ENCODE measurements at places on chromosomes 1 and 21.

DNA sequence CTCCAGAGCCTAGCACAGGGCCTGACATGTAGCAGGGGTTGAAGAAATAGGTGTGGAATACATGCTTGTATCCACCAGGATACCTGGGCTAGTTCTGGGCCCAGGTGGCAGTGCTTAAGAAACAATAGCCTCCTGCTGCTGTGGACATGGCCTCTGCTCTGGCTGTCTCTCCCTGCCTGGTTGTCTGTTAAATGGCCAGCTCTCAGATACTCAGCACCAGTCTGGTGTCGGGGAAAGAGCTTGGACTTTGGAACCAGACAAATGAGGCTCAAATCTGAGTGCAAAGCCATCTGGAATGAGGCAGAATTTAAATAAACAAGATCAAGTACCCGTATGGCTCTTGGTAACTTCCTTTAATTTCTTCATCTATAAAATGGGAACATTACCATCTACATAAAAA is 31.5 kb downstream of the SESN2 start:
- DNase-seq = no peak

- peak; percentile 55 for DNase-seq
Measured at GRCh38 chr1:200306944-200307754, 102.7 kb downstream of the ZNF281 start.

DNA sequence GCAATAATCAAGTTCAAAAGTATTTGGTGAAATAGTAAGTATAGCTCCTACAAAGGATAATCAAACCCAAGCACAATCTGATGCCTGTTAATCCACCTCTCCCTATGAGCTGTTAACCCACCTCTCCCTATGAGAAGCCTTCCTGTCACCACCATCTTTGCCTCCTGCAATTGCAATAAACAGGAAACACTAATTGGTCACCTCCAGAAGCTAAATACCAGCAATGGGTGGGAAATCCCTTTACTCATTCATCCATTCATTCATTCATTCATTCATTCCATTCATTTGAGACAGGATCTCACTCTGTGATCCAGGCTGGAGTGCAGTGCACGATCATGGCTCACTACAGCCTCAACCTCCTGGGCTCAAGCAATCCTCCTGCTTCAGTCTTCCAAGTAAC is 132.8 kb downstream of the RERE start:
- no peak for DNase-seq

- DNase-seq = no peak
Measured at GRCh38 chr1:155334962-155335361, 14.3 kb downstream of the RUSC1 start.

GRCh38 chr1:155925506-155925905 is 8.7 kb downstream of the KHDC4 start:
- DNase-seq = no peak

DNA sequence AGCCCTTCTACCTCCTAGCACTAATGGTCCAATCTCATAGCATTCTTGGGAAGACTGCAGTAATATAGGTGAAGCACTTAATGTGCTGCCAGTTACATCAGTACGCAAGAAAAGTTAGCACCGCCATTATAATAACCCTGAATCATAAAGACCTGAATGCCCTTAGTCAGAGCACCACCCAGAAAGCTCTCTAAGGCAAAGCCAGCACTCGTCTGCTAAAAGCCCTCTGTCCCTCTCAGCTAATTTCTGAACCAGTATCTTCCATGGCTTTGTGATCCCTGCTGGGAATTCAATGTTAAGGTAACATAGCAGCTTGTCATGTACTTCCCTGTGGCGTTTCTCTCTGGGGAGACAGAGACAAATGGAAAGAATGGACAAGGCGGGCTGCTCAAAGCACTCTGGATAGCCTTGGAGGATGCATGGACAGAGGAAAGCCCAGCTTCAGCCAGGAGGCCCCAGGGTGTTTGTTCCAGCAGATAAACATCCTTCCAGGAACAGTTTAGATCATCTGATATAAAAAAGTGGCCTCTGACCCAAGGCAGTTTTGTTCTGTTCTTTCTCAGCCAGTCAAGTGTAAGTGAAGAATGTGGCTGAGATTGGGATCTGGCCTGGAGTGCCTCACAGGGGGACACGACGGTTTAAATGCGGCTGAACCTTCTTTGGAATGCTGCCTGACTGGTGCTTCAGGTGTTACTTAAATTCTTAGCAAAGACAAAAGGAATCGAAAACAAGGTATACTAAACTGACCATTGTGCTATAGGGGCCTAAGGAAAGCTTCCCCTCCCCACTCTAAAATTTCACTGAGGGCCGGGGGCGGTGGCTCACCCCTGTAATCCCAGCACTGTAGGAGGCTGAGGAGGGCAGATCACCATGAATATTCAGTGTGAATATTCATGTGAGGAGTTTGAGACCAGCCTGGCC is 58.1 kb upstream of the VTCN1 start:
- no peak for DNase-seq

DNA sequence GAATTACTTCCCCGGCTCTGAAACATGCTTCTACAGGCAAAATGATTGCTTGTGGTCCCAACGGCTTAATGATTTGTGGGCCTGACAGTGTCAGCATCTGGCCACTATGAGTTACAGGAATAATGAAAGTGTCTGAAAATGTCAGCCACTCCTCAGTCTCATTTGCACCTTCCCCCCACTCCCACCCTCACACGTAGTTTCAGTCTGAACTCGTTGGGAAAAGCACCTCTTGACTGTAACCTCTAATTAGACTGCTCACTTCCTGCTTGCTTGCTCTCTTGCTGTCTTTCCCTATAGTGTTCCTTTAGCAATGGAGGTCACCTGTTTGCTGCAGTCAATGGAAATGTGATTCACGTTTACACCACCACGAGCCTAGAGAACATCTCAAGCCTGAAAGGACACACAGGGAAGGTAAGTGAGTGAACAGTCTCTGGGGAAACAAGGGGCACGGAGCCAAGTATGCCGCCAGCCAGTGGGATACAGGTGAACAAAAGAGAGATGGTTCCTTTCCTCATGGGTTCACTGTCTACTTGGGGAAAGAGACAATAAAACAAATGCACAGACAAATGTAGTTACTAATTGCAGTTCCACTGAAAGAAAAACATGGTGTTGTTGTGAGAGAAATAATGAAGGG is 27.1 kb downstream of the CFAP57 start:
- no peak for DNase-seq

DNA sequence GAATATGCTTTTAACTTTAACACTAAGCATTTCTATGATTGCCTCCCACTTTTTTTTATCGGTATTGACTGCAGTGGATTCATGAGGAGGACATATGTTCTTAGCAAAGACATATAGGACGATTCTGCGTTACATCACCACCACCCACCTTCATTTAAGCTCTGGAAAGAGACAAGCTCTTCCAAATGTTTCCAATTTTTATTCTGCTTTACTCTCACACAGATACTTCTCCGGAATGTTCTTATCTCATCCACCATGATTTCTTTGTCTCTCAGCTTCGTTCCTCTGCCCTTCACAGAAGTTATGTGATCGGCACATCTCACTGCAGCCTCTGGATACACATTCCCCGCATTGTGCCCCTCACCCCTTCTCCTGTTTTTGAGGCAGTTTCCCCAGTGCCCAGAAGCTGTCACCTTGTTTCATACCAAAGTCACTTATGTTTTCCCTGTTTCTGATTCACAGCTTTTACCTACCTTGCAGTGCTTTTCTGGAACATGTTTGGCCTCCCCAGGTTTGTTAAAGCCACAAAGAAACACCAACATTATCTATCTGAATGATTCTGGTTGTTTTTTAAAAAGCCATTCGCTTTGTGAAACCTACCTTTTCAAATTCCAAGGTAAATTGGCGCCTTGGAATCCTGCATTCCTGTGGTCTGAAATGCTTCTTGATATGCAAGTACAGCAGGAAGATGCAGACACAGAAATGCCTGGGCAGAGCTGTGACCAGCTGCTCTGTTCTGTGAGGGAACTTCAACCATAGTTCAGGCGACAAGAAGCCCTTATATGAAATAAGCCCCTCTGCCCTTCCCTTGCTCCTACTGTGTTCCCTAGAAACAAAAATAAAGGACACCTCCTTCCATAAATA is 1020.2 kb downstream of the TTLL7 start:
- DNase-seq = no peak

Data from globus pallidus (tissue), 1 donor.